Hematopoietic multipotent progenitor cell treated with erythropoietin and hydrocortisone succinate and interleukin-3 and kit ligand, for 15 days (in vitro differentiated cells): ENCODE measurements at places on chromosomes 5 and 9.

- no peak for DNase-seq
Observed at GRCh38 chr5:7117961-7118360, 278.0 kb upstream of the ADCY2 start.

- no peak for DNase-seq
Observed at GRCh38 chr9:2729721-2730120, 12.4 kb downstream of the KCNV2 start.

GRCh38 chr9:72292874-72293607 lies 72.0 kb downstream of the ZFAND5 start:
- peak; percentile 49 for DNase-seq

- no peak for DNase-seq
Observed at GRCh38 chr5:68274847-68275651, 59.5 kb downstream of the PIK3R1 start.

GRCh38 chr5:88819301-88819999 lies 63.5 kb downstream of the MEF2C start:
- no peak for DNase-seq

DNA sequence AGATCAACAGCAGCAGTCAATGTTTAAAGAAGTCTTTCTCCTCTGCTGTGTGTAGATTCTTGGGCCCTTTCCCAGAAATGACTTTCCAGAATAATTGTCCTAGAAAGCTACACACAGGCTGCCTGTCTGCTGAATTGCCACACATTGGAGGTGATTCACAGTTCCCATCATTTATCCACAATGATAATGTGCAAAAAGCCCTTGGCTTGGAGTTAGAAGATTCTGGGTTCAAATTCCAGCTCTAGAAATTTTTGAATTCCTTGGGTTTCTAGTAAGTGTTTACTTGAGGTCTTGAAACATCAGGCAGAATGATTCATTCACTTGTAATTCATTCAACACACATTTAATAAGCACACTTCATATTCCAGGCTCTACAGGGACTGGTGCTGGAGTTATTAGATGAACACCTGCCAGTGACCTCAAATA lies 28.6 kb upstream of the EPB41L4B start:
- DNase-seq, result no peak

DNA sequence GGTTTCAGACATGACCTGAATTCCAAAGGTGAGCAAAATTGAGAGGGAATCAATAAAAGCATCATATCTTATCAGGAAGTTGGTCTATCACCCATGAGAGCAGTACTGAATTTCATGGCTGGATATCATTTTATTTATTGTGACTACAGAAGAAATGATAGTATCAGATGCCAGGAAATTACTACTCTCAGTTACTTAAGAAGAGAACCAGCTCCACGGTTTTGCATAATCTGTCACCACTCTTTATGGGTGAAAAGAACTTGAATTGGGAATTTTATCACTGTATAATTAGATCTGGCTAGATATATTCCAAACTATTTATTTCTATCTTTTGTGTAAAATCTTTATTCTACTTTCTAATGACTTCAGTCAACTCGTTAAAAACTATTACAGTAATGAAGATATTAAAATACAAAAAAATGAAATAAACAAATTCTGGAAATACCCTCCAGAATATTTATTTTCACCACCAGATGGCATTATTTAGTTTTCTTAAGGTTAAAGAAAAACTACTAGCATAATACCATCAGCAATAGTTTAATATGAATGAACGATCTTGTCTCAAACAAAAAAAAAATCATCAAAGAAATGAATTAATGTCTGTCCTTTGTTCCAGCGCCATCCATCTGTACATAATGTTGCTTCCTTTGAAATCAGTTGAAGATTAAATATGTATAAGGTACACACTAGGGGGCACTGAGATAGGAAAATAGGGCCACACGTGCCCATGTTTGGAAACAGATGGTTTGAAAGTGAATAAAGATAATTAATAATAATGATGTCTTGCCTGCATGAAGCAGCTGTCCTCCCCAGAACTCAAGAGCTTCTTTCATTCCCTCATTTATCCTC lies 84.7 kb upstream of the SLCO6A1 start:
- no peak for DNase-seq

GRCh38 chr5:62042007-62042406 lies 264.0 kb upstream of the KIF2A start:
- no peak for DNase-seq

DNA sequence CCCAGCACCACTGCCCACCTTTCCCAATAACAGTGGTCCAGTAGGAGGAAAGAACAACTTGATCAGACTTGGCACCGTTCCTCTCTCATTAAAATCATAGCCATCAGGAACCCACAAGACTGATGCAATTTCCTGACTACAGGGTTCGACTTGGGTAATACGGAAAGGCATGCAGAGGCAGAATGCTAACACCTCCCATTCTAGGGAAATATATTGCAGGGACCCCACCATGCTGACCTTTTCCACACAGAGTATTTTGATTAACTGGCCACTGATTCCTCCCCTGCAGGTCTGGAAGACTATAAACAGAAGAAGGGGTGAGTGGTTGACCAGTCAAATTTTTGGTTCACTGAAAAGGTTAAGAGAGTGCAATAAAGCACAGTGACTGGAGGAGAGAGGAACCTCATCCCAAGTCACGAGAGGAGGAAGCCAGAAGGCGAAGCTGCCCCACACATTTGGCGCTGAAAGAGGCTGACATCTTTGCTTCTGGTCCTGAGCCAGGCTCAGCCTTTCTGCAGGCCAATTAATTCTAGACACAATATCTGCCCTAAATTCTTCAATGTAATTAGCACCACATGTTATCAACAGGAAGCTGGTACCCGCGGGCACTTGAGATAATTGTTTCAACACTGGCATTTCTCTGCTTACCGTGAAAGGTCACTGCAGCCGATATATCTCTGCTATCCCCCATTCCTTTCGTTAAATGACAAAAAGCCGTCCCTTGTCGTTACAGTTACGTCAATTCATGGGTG lies 64.7 kb upstream of the SPOCK1 start:
- DNase-seq, result no peak

DNA sequence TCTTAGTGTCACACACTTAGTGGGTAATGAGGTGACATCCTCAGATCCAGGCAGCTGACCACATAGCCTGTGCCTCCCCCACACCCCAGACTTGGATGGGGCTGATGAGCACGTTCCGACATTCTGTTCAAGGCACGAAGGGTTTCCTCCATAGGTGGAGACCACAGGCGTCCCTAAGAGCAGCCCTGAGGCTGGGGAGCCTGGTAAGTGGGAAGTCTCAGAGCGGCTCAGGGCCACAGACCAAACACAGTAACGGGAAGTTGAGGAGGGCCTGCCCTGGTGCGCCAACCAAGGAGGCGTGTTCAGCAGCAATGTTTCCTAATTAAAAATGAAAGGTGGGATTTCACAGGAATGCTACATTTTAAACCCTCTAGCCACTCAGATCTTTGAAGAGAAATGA lies 102.3 kb upstream of the PHYKPL start:
- DNase-seq, result no peak

DNA sequence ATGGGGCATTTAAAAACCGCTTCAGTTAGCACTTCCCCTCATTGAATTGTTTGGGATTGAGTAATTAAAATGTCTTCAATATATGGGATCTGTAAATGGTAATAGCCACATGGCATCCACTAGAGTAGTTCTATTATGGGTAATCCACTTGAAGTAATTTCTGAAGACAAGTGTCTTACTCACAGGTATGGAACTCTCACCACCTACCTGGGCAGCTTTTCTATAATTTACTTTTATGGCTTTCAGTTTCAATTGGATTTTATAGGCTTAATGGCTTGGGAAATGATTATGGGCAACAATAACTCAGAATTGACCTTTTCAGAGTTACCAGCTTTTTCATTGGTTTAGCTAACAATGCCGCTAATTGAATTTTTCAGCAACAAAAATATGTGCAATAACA lies 597.9 kb downstream of the PTPRD start:
- DNase-seq, result no peak

DNA sequence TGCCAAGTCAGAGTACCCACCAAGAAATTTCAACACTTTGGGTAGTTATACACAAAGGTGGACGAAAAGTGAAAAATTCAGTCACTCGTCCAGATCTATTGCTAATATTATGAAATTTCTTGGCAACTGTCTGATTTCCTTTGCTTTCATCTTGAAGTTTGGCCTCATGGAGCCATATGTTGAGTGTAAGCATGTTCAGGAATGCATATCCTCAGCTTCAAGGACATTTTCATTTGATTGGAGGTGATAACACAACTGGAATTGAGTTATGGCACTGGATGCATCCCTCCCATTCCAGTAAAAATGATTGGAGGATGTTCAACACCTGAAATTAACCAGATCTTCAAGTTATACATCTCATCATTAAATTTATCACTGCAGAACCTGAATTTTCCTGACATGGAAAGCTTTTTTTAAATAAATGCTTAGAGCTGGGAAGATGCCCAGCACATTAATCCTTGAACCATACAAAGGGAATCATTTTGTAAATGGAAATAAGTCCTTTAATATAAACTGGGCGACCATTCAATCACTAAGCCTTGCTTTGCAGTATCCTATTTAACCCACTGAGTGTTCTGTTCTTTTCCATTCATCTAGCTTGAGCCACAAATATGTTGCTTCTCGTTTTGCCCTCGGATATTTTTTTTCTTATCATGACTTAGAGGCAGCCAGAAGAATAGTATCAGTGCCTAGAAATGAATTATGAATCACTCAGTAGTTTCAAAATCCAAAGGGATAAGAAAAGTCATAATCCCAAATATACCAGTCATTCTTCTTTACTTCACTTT lies 273.7 kb upstream of the PIK3R1 start:
- no peak for DNase-seq

- DNase-seq, result no peak
Observed at GRCh38 chr9:100477241-100477640, 4.3 kb downstream of the TMEFF1 start.

GRCh38 chr9:137689745-137690529 lies 71.1 kb downstream of the EHMT1 start:
- no peak for DNase-seq

DNA sequence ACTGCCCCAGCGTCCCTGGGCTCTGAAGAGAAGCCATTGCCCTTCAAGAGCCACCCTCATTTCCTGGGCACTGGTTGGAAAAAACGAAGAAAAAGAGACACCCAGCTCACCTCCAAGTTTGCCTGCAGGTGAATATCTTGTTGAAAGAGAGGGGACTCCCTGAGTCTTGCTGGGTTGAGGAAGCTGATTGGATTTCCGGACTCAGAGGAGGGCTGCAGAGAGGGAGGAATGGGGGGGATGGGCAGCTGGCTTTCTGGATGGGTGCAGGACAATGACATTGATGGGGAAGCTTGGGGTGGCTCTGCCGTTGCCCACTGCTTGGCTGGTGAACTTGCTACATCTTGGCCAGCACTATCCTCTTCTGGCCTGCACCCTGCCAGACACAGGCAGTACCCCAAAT lies 31.0 kb upstream of the IER5L start:
- no peak for DNase-seq

DNA sequence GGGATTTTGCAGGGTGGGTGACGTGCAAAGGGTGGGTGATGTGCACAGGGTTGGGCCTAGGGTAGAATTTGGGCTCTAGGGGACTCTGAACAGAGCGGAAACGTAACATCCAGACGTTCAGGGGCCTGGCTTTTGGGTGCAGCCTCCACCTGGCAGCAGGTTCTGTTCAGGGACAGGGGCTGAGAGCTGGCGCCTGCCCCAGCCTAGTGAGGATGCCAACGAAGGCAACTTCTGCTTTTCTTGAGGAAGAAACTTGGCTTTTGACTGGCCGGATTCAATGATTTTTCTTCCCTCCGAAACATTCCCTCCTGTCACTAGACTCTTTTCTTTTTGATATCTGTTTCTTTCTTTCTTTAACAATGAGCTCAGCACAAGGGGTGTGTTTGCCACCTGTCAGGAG lies 38.6 kb upstream of the SLC6A19 start:
- no peak for DNase-seq

DNA sequence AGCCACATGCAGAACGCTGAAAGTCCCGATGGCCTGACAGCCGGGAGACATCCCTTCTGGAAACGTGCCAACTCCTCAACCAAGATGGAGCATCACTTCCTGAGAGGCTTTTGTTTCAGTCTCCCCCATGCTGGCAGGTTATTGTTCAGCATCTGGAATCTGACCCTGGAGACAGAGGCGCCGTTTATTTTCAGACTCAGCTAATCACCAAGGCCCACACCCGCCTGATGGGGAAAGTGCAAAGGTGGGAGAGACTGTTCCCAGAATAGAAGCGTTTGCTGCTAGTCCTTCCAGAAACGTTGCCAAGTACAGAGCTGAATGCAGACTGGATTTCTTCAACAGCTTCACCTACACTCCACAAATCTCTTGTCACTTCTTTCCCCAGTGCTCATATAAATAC lies 41.8 kb upstream of the S1PR3 start:
- no peak for DNase-seq

DNA sequence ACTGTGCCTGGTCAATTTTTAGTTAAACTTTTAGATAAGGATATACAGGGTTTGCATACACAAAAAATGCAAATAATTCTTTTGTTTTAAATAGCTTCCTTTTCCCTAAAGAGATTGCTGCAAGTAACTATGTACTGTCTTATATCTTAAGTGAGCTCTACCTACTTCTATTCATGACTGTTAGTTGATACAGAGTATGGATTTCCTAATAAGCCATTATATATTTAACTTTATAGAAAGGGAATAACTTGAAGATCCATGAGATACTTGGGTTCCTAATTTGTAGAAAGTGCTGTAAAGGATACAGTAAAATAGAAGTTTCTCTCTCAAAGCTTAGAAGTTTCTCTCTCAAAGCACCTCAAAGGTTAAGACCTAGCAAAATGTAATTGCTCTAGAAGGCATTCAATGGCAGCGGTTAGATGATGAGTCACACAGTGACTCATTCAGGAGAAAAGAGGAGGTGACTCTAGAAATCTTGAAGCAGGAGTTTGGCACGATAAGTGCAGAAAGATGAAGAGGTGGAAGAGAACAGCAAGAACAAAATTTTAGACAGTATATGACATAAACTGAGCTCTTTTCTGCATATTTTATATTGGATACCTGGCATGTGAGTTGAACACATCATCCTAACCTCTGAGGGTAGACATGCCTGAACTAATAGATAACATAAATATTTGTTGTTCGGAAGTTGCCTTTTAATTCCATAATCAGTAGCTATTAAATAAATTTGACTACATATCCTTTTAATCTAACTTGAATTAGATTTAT lies 5.5 kb upstream of the DNAJC21 start:
- DNase-seq, result peak; percentile 88

GRCh38 chr5:150156027-150156368 lies 353 bp upstream of the PDGFRB start:
- no peak for DNase-seq

- no peak for DNase-seq
Observed at GRCh38 chr9:74783408-74783807, 104.3 kb downstream of the TRPM6 start.

DNA sequence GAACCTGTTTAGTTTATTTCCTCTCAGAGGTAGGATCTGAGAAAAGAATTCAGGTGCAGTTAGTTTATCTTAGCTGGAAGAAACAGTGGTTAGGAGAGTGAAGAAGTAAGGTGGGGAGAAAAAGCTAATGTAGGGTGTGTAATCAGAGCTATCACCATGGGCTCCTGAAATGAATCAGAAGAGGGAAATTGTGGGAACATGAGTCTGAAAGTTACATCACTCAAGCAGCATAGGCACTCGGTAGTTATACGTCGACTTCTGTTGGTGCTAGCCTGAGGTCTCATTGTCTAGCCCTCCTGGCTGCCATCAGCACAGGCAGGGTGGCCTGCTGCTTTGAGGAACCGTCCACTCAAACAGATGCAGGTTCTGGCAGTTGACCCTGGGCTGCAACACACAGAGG lies 56.7 kb upstream of the NPR3 start:
- DNase-seq, result no peak
